Ascending aorta (tissue), 2 donors: ENCODE measurements at places on chromosomes 11 and 22.
A peak's percentile ranks its signal among the peaks of the same experiment; 100 is the strongest.

- no peak for DNase-seq
These were observed 170.2 kb downstream of the BRD1 start for GRCh38 chr22:49657275-49657973.

- DNase-seq, result no peak
These were observed 5.6 kb downstream of the CCDC82 start for GRCh38 chr11:96384156-96384555.

GRCh38 chr11:117587416-117587815 is 209.6 kb downstream of the DSCAML1 start:
- DNase-seq, result no peak

- DNase-seq, result no peak
These were observed 34.1 kb upstream of the TOLLIP start for GRCh38 chr11:1343391-1344055.

DNA sequence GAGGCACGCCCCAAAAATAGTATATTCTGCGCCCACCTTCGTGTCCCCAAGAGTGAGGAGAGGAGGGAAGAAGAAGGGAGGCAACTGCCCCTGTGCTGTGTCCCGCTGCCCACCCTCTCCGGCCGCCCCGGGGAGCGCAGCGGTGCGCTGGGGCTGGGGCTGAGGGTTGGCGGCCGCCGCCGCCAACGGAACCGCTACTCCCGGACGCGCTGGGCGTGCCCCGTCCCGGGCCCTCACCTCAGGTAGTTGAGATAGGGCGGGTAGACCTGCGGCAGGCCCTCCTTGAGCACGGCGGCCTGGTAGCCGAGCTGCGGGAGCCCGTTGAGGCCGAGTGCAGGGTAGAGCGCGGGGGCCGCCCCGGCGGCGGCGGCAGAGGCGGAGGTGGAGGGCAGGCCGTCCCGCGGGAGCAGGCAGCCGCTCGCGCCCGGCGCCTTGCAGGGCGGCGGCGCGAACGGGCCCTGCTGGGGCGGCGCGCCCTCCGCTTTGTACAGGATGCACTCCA is 2.4 kb downstream of the PGR start:
- peak; percentile 65 for DNase-seq

- no peak for DNase-seq
These were observed 86.8 kb upstream of the TIMP3 start for GRCh38 chr22:32714458-32715430.

GRCh38 chr11:79592406-79592805 is 151.6 kb upstream of the TENM4 start:
- no peak for DNase-seq

DNA sequence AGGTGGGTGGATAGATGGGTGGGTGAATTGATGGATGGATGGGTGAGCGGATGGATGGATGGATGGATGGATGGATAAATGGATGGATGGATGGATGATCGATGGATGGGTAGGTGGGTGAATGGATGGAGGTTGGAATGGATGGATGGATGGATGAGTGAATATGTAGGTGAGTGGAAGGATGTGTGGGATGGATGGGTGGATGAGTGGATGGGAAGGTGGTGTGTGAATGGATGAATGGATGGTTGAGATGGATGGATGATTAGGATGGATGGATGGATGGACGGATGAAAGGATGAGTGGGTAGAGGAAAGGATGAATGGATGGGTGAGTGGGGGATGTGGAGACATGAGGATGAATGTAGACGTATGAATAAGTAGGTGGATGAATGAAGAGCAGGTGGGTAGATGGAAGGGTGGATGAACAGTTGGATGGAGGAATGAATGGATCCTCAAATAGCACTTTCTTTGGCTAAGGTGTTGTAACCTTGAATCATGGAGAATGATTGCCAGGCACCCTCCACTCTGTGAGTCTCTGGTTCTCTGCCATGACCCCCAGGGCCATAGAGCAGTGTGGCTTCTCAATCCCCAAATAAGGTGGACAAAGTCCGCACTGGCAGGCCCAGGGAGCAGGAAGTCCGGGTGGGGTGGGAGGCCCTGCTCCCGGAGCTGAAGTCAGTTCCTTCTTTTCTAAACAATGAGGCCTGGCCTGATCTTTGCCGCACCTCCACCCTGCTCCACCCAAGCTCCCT is 36.9 kb downstream of the IGF2 start:
- peak; percentile 34 for DNase-seq

GRCh38 chr11:85791409-85791990 is 19.4 kb downstream of the SYTL2 start:
- DNase-seq, result no peak

- DNase-seq, result no peak
These were observed 73.4 kb downstream of the FEZ1 start for GRCh38 chr11:125422681-125423080.

DNA sequence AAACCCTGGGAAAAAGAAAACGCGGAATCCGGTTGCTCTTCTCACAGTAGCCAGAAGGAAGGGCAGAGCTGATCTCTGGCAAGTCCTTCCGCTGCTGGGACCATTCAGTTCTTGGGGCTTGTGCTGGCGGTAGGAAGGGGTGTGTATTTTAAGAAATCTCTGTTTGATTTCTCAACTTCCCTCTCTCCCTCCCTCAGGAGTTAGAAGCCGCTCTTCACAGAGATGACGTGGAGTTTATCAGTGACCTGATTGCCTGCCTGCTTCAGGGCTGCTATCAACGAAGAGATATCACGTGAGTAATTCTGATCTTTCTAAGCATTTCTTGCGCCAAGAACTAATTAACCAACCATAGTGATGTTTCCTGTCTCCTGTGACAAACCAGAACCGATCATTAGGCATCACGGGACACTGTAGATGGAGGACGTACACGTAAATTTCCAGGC is 85.9 kb upstream of the SLC25A18 start:
- DNase-seq, result no peak

DNA sequence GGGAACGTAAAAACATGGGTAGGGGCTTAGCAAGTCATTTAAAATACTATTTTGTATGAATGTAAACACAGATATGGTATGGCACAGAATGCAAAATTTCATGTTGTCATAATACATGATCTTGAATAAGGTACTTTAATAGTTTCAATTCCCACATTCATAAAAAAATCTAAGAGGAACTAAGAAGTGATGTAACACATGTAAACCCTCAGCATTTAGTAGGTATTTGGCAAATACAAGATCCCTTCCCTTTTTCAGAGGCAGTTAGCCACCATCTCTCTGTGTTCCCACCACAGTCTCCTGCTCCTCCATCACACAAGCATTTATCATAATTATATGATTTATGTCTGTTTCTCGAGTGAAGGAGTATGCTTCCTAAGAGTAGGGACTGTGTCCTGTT is 251.8 kb downstream of the TENM4 start:
- no peak for DNase-seq

DNA sequence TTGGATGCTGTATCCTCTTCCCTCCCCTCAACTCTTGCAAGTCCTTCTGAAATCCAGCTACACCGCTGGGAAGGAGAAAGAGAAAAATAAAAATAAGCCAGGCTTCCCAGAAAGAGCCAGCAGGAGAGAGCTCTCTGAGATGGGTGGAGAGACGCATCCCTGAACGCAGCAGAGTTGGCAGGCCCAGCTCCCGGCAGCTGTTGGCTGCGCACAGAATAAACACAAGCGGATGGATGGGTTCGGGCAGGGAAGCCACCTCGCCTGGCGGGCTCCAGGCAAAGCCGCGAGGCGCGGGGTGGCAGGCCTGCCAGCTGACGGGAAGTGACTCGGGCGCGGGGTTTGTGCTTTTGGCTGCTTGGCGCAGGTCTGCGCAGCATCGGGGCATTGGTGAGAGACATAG is 537.7 kb downstream of the MIAT start:
- no peak for DNase-seq

DNA sequence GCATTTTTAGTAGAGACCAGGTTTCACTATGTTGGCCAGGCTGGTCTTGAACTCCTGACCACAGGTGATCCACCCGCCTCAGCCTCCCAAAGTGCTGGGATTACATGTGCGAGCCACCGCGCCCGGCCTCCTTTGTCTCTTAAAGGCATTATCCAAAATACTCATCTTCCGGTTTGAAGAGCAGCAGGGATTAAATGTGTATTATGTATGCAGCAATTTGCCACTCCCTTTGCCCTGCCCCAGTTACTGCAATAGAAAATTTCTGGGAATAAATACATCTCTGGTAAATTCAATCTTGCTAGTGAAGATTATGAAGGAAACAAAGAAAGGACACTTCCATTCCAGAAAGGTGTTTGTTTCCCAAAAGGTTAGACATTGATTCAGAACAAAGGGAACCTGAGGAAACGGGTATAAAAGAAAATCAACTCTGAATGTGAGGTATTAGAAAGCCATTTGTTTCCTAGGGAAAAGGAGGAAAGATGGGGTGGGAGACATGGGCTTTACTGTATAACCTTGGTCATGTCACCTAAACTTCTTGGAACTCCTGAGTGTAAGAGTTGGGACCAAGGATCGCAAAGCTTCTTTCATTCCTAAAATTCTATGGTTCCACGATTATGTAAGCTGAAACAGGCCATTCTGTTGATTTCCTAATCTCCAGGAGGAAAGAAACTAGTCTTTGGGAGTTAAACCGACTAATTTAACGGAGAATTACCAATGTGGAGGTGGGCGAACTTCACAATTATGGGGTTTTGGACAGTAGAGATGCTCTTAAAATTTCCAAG is 959 bp upstream of the HIPK3 start:
- DNase-seq, result no peak

- DNase-seq, result peak; percentile 8
These were observed 845 bp downstream of the MPPED2 start for GRCh38 chr11:30585125-30585891.

DNA sequence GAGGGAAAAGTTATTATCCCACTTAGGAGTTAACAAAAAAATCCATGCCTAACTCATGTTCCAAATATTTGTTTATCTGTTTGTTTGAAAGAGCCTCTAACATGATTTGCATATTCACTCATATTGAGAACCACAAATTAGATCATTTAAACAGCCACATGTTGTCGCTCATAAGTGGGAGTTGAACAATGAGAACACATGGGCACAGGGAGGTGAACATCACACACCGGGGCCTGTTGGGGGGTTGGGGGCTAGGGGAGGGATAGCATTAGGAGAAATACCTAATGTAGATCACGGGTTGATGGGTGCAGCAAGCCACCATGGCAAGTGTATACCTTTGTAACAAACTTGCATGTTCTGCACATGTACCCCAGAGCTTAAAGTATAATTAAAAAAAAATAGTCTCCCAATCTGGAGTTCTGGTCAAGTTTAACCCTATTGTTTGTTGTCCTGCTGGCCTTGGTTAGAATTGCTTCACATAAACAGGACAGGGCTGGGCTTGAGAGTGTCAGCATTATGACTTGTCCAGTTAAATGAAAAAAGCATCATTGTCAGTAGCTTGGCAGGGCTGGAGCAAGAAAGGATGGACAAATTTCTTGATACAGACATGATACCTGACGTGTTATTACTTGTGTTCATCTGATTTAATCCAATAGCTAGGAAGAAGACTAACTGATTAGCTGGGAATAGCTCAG is 57.8 kb upstream of the PSMA1 start:
- DNase-seq, result no peak
